Stimulated activated CD4-positive, alpha-beta T cell treated with anti-CD3 and anti-CD28 coated beads, Interleukin-2, amount 100 ng/mL, for 24 hours (primary cell): ENCODE measurements at places on chromosomes 5 and 9.

DNA sequence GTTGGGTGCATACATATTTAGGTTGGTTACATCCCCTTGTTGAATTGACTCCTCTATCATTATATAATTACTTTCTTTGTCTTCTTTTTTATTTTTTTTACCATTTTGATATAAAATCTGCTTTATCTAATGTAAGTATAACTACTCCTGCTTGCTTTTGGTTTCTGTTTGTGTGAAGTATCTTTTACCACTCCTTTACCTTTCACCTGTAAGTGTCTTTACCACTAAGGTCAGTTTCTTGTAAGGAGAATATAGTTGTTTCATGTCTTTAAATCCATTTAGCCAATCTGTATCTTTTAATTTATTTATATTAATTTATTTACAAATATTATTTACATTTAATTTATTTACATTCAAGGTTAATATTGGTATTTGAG is 33.0 kb downstream of the INSL4 start:
- no peak for DNase-seq

DNA sequence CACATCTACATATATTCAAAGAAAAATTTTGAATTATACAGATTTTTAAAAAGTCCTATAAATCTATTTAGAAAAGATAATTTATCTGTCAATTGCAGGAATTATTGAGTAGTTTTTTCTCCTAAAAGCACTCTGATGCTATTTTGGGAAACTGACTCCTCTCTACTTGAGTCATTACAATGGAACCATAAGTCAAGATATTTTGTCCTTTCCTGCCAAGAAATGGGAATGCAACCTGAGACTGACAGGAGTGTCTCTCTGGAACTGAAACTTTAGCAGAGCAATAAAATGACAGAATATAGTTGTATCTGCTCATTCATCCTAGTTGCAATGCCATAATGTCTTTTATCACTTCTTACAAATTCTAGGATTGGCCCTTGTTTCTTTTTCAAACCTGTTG is 48.6 kb downstream of the CARTPT start:
- no peak for DNase-seq

GRCh38 chr5:139177809-139178588 is 20.2 kb downstream of the SIL1 start:
- DNase-seq: no peak

- no peak for DNase-seq
Measured at GRCh38 chr5:37308793-37309192, 59.6 kb upstream of the CPLANE1 start.

- DNase-seq: no peak
Measured at GRCh38 chr9:108443019-108443633, 412.7 kb downstream of the ACTL7B start.

DNA sequence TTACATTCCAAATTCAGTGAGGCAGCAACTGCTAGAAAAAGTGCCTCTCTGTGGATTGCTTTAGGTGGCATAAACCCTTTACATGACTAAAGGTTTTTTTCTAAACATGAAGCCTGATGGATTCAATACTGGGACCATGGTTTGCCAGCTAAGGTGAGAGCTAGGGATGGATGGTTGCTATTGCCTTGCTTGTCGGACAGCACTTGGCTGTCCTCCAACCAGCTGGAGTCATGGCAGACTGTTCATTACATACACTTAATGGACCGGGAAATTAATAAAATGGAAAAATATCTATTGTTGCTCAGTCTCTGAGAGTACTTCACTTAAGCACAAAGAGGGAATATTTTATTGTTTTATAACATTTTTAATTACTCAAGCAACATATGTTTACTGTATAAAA is 116.9 kb upstream of the TRPC7 start:
- DNase-seq: no peak

DNA sequence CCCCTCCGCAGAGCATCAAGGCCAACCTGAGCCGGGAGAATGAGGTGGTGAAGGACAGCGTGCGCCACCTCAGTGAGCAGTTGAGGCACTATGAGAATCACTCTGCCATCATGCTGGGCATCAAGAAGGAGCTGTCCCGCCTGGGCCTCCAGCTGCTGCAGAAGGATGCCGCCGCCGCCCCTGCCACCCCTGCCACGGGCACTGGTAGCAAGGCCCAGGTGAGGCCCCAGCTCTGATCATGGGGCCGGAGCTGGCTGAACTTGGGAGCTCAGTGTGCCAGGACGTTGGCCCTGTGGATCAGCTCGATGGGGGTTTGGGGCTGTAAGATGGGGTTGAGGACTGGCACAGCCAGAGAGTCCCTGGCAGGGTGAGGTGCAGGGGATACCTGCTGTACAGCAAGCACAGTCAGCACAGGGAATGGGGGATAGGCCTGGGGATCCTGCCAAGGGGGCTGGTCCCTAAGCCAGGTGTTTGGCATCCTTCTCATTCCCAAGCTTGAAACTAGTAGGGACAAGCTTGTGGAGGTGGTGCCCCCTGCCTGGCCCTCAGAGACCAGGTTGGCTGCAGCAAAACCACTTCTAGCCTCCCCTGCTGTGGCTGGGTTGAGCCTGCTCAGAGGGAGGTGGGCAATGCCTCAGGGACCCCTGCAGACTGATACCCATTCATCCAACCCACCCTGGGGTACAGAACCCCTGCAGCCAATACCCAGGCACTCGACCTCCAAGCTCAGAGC is 22.5 kb downstream of the OLFML2A start:
- no peak for DNase-seq

GRCh38 chr5:143356855-143357583 is 46.5 kb downstream of the NR3C1 start:
- DNase-seq: no peak

DNA sequence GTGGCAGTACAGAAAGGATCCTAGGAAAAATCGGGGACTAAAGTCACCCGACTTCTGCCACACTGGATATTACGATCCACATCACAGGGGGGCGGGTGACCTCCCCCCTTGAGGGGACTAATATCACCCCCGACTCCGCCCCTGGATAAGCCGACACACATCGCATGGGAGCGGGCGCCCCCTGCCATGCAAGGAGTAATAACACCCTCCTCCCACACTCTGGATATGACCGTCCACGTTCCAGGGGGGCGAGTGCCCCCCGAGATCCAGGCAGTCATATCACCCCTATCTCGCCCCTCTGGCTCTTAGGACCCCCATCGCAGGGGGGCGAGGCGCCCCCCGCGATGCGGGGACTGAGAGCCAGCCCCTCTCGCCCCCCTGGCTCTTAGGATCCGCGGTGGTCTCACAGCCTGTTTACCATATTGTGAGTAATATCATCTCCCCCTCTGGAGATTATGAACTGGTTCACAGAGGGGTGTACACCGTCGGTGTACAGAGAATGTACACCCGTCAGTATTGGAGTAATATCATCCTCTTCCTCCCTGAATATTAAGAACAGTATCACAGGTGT is 423.0 kb downstream of the DIRAS2 start:
- DNase-seq: peak; percentile 24

GRCh38 chr5:173880306-173880985 is 7.7 kb upstream of the CPEB4 start:
- DNase-seq: no peak

DNA sequence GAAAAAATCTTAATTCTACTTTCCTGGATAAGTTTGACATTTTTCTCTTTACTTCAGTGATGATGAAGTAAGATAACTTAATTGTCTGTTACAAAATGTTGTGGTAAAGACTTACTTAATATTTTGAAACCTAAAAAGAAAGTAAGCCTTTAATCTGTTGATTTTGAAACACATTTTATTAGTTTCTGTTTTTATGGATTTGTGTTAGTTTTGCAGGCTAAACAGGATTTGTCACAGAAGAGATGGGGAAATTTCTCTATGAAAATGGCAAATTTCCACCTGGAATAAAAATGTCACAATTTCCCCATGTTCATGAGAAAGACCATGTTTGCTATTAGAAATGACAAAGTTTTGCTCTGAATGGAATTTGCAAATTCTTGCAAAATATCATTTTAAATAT is 237.1 kb downstream of the RFX3 start:
- no peak for DNase-seq

DNA sequence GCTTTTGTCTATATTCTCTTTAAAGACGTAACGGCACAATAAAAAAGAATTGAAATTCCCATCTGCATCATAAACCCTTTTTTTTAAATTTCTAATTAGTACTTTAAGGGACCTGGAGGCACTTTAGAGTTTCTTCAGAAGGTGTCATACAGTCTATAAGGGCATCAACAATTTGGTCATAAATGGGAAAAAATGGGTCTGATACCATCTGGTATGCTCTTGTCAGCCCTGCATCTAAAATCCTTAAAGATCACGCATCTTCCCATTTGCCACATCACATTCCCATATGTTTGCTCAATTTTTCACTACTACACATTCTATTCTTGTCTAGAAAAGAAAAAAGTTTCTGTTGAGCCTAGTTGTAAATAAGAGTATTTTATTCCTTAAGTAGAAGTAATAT is 53.8 kb downstream of the COX7C start:
- DNase-seq: no peak

DNA sequence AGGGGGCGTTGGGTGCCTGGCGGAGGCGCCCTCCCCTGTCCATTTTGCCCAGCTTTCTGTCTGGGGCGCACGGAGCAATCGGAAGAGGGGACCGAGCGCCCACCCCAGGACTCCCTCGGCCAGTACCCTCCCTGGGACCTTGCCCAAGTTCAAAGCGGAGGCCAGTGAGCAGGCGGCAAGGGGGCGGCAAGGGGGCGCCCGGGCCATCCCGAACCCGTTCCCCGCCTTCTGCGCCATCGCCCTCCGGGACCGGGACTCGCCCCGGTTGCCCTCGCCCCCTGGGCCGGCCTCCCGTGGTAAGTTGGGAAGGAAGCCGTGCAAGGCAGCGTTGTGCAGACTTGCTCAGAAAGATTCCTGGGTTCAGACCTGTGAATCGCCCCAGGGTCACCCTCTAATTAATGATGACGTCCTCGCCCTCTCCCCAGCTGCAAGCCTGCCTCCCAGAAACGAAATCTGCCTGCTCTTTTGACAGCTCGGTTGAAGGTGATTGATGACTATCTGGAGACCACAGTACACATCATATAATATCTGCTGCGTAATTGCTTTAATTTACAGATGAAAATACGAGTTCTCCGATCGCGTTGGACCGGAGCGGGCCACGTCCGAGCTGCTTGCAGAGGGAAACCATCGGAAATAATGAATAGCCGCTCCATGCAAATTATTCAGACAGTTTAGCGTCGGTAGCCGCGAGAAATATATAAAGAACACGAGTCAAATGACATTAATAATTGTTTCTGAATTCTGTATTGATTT is 1.4 kb upstream of the IRX4 start:
- no peak for DNase-seq

GRCh38 chr5:146646441-146646840 is 130.5 kb upstream of the GPR151 start:
- DNase-seq: no peak

- DNase-seq: no peak
Measured at GRCh38 chr5:116313366-116313765, 228.5 kb downstream of the COMMD10 start.

- DNase-seq: no peak
Measured at GRCh38 chr5:156819537-156819936, 30.6 kb upstream of the PPP1R2B start.

DNA sequence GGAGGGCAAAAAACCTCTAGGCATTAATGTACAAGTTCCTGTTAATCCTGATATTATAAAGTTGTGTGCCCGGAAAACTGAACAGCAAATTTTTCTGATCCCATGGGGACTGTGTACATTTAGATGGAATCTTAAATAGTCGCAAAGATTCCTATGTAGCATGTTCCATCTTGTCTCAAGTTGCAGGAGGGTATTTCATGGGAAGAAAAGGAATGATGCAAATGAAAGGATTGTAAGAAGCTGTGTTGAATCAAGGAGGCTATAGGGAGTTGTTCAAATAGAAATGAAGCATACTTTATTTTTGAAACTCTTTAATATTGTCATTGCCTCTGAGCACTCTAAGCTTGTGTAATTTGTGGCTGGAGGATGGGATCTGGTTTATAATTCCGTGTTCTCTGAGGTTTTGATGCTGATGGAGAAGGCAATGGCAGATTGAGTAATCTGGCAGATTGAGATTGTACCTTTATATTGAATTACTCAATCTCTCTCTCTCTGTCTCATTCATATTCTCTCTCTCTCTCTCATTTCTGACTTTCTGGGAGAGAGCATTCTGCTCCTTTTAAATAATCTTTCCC is 288.5 kb downstream of the OSTF1 start:
- no peak for DNase-seq

DNA sequence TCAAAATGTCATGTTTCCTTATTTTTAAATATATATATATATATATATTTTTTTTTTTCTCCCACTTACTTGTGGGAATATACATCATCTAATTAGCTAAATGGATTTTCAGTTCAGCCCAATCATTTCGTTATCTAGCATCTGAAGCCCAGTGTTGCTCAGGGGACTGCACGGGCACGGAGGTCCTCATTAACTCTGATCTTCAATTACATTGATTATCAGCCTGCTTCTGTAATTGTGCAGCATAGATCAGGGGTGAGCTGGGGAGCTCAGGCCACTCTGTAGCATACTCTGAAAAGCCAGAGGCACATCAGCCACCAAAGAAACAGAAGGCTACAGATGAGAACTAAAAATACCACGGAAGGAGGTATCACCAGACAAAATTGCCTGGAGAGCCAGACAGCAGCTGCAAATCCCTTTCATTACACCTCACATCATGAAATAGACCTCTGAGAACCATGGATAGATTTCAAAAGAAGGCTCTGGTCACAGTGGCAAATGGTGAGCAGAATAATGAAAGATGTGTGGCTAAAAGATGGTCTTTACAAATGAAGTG is 326.4 kb downstream of the TRIM32 start:
- DNase-seq: no peak

- no peak for DNase-seq
Measured at GRCh38 chr5:31983851-31984250, 190.3 kb downstream of the GOLPH3 start.

GRCh38 chr9:107940616-107941595 is 451.3 kb upstream of the KLF4 start:
- no peak for DNase-seq

DNA sequence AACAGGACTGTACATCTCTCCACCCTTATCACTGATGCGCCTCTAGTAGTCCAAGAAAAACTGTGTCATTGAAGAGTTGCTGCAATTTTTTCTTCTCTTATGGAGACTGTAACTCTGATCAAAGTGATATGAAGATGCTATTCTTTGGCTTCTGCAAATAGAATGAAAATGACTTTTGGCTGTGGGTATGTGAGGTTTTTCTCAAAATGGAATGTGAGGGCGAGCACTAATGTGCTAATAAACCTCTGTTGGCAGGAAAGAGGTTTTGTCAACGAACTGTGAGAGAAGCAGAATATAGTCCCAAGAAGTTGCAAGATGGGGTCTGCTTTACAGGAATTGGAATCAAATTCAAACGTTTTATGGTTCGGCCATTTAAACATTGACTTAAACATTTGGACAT is 252.0 kb upstream of the GAS1 start:
- DNase-seq: no peak

GRCh38 chr9:80995759-80996158 is 693.6 kb downstream of the TLE1 start:
- DNase-seq: no peak

DNA sequence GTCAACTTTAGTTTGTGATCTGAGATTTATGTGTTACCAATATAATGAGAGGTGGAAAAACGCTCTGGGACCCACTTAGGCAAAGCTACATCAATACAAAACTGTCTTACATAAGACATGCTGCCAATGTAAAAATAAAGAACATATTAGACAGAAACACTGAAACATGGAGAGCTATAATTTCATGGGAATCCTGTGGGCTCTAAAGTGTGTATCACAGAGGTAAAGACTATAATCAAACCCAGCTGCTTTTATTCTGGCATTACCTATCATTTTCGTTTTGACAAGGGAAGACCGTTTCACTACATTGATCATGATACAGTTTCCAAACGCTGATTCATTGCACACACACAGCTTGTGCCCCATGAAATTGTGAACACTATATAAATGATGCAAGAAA is 400.5 kb upstream of the TUSC1 start:
- DNase-seq: no peak

GRCh38 chr5:111602817-111603445 is 90.6 kb upstream of the STARD4 start:
- no peak for DNase-seq
